ENCODE measurements at places on chromosomes 3 and 15.

DNA sequence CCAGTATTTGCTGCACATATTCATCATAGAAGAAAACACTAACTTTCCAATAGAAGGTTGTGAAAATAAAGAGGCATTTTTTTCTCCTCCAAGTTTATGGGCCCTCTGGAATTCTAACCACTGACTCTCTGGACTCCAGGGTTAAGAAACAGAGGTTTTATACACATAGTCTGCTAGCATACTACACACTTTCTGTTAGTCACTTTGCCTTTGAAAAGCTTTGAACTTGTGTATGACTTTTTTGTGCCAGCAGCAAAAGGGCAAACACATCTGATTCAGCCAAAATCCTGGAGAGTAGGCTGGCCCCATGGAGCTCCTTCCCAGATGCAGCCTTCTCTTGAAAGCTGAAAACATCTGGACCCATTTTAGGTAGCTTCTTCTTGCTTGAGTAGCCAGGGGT is 6.2 kb downstream of the ZIC4 start:
- DNase-seq = no peak

GRCh38 chr3:56758539-56758981 is 43.2 kb downstream of the ARHGEF3 start:
- DNase-seq = peak; percentile 49

DNA sequence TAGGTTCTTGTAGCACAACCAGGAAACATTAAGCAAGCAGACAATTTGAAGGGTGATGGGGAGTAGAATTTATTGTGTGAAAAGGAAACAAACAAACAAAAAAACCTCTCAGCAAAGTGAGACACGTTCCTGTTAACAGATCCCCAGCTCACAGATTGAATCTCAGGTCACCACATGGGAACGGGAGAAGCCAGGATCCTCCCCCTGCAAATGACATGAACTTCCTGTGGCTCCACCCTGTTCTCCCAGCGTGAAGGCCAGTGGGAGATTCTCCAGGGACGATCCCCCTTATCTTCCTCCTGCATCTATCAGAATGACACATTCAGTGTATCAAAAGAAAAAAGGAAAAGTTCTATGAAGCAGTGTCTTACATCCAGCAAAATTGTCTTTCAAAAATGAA is 1488.1 kb downstream of the OTOL1 start:
- DNase-seq = no peak

- DNase-seq = peak; percentile 44
Measured at GRCh38 chr3:58414538-58415197, 19.0 kb downstream of the PDHB start.

DNA sequence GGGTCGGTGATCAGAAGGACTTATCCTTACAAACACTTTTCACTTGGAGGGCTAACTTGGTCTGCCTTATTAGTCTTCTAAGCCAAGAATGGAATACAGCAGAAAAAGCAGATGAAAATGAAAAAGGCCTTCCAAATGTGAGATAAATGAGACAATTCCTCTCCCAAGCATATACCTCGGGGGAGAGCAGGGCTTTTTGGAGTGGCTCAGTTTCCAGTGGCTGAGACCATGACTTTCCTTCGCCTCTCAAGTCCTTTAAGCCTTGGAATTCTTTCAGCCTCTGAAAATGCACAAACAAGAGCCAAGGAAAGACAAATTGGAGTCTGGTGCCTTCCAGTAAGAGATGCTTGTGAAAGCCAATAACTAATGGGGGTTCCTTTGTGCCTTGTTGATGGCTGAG is 130.9 kb downstream of the DTWD1 start:
- DNase-seq = no peak

DNA sequence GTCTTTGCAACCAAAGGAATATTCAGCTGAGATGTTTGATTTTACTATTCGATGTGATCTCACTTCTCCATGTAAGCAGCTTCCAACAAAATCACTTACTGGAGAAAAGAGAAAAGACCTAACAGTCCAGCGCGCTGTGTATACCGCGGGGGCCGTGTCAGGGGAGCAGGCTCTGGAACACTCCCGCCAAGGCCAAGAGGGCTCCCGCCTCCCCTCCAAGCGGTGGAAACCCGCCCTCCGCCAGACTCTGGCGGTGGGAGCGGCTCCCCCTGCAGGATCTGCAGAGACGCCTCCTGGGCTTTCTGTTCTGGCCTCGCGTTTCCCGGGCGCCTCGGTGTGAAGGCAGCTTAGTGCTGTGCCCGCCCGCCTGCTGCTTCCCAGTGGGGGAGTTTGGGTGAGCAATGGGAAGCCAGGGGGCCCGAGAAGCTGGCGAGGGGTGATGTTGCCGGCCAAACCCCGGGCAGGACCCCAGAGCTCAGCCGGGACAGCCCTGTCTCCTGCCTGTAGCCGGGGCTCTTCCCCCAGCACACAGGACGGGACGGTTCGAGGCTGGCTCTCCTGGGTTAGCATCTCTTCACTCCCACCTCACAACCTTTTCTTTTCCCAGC is 36.3 kb downstream of the CHST14 start:
- peak; percentile 55 for DNase-seq

DNA sequence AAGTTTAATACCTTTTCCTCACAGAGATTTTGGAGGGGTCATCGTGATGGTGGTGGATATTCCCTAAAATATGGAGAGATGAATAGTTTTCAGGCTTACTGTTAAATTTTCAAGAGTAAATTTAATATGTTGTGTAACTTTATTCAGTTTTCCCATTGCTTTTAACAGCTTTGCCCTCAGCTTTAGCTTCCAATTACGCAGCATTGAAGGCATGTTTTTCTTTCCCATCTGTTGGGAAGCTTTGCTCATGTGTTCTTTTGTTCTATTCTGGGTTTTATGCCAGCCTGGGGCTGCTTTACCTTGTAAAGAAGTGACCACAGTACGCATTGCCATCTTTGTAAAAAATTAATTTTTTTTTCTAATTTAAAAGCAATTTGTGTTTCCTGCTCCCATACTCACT is 151.5 kb downstream of the B3GALNT1 start:
- DNase-seq = no peak

DNA sequence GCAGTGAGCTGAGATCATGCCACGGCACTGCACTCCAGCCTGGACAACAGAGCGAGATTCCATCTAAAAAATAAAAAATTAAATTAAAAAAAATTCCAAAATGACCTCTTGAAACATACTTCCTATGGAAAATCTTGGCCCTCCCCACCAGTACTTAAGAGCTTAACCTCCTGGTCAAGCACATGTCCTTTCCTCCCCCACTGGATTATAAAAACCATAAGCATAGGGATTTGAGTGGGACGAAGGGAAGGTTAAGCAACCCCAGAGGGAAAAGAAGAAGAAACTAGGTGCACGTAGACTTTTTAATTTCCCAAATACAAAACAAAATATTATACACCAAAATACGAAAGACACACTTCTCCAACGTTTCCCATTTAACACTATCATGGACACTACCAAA is 25.3 kb downstream of the SLC4A7 start:
- DNase-seq = no peak

DNA sequence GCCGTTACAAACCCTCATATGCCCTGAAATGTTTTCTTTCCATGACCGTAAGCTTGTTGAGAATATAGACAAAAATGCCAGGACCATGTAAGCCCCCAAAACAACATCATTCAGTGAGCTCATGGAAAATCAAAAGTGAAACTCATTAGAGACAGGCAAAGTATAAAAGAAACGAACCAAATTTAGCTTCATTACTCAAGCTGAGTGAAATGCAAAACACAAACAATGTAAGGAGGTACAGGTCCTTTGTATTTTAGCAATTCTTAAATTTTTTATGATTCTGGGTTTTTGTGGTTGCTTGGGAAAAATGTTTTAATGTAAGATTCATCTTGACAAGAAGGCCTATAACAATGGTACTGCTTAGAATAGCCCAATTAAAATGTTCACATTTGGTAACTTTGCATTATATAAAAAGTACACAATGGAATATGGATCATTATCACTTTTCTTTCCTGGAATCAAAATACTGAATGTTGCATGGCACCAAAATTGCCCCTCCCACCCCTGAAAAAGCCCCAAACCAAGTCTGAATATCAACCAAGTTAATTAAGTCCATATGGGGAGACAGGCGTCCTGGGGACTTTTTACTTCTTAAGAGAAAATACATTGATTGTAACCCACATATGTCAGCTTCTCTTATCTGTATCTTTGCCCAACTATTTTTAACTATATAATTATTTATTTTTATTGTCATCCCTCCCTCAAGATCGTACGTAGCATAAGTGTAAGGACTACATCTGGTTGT is 247.7 kb upstream of the CDIN1 start:
- no peak for DNase-seq

- DNase-seq = no peak
Measured at GRCh38 chr3:136670166-136670565, 82.0 kb downstream of the STAG1 start.

DNA sequence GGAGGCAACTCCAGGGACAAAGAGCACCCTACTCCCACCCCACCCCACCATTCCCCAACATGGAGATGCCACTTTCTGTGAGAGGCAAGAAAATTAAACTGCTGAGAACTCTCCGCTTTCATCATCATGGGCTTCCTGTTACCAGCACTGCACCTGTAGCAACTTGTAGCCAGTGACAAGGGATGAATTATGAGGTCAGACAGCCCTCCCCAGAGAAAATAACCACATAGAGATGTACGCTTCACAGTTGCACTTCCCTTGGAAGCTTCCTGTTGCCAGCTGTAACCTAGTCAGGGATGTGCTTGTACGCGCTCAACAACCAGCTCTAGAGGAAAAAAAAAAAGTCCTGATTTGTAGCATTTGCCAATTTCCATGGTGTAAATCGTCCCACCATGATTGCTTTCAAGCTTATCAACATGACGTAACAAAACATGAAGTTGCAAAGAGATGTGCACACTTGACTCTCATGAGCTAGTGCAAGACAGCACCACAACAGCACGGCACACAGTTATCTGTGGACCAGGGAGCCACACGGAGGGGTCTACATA is 145.4 kb downstream of the RAB11A start:
- no peak for DNase-seq

All from CD4-positive, alpha-beta T cell treated with Interleukin-6 at 100 ng/mL for 8 hours (primary cell).